Astrocyte (in vitro differentiated cells and primary cell): ENCODE measurements at places on chromosomes 1 and 21. TPM values are rescaled to one million over a fixed set of nuclear protein-coding genes. Genes with fewer than 3 reads are reported as not detected.

DNA sequence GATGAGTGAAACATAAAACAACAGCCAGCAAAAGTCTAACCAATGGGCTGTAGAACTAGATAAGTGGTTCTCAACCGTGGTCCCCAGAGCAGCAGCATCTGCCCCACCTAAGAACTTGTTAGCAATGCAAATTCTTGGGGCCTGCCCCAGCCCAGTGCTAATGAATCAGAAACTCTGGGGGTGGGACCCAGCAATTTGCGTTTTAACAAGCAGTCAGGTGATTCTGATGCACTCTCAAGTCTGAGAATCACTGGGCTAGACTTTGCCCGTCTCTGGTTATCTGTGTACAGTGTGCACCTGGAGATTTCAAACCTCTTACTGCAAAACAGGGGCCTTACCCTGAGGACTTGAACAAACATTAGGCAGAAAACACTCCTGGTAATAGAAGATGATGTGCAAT is 66.5 kb downstream of the PLXNA2 start:
- peak; percentile 16 for DNase-seq

- peak; percentile 81 for DNase-seq
These were observed 39.1 kb upstream of the CDC42BPA start for GRCh38 chr1:227357171-227357926.

DNA sequence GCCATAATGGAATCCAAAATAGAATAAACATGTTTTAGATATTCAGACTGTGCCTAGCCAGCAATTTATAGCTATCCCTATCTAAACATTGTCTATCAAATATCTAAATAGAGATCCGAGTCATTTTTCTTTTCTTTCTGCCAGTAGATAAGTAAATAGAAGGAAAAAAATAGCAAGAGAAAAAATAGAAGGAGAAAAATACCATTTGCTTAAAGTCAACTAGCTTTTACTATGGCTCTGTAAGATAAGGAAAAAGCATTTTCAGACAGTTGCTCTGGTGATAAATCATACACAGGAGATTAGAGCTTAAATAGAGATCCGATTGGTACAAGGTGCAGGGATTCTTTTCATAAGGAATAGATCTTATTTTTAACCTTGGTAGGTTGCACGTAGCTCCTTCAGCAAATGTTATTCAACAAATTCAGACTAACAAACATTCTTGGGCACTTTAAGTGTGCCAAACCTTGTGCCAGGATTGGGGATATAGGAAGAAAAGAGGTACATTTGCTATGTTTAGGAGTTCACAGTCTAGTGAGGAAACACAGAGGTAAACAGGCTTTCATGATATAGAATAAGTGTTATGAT is 70.1 kb upstream of the CCDC190 start:
- DNase-seq: no peak

GRCh38 chr21:18985584-18985983 is 582.0 kb upstream of the TMPRSS15 start:
- DNase-seq: no peak

- DNase-seq: no peak
These were observed 632 bp upstream of the FALEC start for GRCh38 chr1:150514913-150515327.

DNA sequence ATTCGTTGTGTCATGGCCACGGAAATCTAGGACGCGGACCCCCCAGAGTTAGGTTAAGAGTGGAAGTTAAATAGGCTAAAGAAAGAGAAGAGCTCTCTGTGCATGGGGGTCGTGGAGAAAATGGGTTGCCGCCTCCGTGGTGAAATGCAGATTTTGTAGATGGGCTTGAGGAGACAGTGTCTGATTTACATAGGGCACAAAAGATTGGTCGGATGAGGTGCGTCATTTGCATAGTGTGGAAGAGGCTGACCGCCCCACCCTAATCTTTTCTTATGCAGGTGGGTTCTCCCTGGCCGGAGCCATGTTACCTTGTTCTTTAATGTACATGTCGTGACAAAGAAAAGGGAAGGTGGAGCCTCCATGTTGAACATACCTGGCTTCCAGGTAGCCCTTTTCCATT is 14.3 kb upstream of the SLC5A9 start:
- no peak for DNase-seq

- DNase-seq: peak; percentile 66
These were observed 72.0 kb downstream of the NOS1AP start for GRCh38 chr1:162141281-162142054.

DNA sequence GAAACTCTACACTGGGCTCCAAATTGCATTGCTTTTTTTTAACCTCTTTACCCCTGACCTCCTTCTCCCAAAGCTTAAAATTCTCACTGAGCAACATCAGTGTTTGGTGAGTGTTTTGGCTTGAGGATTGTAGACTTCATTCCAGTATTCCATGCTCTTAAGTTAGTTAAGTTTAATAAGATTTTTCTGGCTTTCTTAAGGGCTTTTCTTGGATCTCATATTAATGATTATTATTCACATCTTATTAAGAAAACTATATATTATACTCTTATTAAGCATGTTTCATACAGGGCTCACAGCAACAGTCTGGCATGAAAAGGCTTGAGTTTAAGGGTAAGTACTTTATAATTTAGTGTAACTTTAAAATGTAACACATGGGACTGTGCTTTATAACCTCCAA is 141.8 kb downstream of the DISP1 start:
- DNase-seq: no peak

DNA sequence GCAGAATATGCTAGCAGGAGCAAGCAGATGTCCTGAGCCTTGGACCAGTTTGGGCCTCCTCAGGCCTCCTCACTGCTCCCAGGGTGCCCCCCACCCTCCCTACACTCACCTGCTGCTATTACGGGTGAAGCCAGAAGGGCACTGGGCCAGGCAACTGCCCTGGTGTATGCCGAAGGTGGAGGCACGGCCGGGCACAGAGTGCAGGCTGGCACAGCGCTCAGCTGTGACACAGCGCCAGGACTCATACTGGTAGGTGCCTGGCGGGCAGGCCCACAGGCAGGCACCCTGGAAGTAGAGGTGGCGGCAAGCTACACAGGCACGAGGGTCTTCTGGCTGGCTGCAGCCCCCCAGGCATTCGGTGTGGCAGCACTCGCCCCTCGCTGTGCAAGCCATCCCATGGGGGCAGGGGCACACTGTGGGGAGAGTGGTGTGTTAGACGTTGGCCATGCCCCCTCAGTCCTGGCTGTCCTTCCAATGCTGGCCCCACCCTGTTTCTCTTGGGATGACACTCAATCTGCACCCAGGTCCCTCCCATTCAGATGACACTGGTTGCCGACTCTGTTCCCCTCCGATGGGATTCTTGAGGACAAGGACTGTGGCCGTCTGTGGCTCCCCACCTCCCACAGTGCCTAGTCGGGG is 7.0 kb downstream of the INSRR start:
- DNase-seq: no peak

DNA sequence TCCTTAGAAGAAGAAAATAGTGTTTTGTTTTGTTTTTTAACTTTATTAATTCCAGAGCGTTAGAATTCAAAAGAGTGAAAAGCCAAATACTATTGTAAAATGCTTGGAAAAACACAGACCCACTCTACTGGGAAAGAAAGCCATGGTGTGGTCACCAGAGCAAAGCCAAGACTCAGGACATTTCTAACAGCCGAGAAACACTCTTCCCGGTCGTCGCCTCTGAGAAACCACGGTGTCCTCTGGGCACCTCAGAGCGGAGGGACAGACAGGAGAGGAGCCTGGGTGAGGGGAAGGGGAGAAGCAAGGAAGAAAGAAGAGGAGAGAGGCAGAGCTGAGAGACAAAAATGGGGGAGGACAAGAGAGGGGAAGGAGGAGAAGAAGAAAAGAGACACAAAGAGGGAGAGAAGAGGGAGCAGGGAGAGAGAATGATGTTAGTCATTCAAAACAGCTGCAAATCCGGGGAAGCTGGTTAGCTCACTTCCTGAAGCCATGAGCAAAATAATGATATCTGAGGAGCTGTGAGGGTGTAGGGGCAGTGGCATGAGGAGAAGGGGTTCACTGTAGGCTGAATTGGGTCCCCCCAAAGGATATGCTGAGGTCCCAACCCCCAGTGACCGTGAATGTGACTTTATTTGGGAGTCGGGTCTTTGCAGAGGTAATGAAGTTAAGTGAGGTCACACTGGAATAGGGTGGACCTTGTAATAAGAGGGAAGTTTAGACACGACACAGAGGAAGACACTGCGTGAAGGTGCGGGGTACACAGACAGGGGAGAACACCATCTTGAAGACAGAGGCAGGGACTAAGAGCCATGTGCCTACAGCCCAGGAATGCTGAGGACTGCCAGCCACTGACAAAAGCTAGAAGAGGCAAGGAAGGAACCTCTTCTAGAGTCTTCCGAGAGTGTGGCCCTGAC is 58.2 kb upstream of the DMRTB1 start:
- no peak for DNase-seq

DNA sequence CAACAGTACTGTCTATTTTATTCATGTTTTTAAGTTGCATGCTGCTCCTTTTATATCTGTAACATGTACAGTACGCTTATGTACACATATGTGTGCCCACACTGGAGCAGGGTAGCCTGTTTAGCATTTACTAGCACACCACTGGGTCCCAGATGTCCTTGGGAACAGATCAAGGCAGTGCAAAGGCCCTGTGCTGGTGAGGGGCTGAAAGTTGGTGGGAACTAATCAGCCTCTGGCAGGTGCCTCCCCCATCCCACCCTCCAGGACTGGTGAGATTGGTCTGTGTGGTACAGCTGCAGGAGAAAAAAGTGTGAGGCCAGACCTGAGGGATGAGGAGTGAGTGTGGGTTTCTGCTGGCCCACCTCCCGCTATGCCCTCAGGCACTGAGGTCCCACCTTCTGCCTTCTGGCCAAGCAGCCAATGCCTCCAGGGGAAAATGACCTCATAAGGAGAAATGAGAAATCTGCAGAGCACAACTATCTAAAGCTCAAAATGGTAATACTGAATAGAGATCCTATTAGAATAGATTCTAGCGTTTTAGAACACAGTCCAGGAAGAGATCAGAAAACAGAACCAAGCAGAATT is 58.9 kb downstream of the POFUT2 start:
- DNase-seq: peak; percentile 18

The TSPEAR gene
- total RNA-seq: not detected in 2 replicates

The ST6GALNAC3 gene
- 1.8 and 3.2 TPM in 2 replicates for total RNA-seq

The TEX38 gene
- not detected in 2 replicates for total RNA-seq
